NCI-H1436 treated with DMSO at 0.1 percent for 48 hours (cell line): ENCODE measurements at places on chromosomes 12 and 14.

DNA sequence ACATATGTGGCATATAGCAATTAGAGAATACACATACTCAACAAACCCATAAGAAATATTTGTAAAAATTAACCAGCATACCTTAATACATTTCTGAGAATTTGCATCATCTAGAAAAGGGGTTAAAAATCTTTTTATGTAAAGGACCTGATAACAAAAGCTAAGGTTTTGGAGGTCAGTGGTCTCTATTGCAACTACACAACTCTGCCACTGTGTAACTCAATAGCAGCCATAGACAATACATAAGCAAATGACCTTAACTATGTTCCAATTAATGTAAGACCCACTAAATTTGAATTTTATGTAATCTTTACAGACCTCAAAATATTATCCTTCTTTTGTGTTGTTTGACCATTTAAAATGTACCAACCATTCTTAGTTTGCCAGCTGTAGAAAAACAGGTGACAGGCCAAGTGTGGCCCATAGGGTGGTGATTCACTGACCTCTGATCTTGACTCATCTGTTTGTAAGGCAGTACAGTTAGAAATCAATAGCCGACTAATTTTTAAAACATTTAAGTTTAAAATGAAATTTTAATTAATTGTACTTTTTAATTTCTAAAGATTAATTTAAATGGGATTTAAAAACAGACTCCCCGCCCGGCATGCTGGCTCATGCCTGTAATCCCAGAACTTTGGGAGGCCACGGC lies 7.4 kb upstream of the EPS8 start:
- DNase-seq, result no peak

DNA sequence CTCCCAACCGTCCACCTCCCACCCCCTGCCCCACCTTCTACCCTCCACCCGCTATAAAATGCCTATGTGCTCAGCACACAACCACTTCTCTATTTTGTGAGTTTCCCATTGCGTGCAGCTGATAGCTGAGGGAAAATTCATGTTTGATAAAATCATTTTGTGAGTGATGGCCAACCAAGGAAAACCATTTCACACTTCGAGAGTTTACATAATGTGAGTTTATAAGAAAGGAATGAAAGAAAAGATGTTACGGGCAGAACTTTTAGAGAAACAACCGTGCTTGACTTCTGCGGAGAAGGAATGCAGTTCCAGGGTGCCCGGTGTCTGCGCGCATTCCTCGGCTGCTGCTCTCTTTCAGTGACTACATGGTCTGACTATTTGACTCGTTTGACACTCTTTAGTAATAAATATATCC lies 140.9 kb downstream of the EFCAB11 start:
- DNase-seq, result no peak

- peak; percentile 81 for DNase-seq
Observed at GRCh38 chr12:80877721-80878265, 59.9 kb downstream of the LIN7A start.

- no peak for DNase-seq
Observed at GRCh38 chr12:29054858-29055663, 94.0 kb upstream of the FAR2 start.
